ENCODE measurements at places on chromosomes 4 and X.

GRCh38 chr4:137980641-137981040 lies 261.5 kb downstream of the SLC7A11 start:
- no peak for DNase-seq

DNA sequence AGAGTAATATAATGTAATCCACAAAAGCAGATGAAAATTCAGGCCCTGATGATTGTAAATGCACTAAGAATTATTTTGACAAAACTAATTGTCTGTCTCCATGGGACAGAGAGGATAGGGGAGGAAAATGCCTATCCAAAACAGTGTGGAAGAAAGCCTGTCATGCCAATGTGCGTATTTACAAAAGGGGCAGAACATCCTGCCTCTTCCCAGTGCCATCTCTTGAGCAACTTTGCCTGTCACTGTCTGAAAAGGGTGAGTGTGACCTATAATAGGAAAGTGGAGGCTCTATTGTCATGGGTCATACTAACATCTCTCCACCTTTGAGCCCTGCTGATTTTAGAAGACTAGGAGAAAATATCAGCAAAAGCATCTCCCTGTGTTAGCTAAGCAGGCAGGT lies 264.1 kb downstream of the UNC5C start:
- DNase-seq: no peak

- DNase-seq: no peak
Observed at GRCh38 chr4:122689972-122690371, 42.5 kb upstream of the BBS12 start.

- DNase-seq: no peak
Observed at GRCh38 chrX:24207826-24208225, 58.3 kb downstream of the ZFX start.

DNA sequence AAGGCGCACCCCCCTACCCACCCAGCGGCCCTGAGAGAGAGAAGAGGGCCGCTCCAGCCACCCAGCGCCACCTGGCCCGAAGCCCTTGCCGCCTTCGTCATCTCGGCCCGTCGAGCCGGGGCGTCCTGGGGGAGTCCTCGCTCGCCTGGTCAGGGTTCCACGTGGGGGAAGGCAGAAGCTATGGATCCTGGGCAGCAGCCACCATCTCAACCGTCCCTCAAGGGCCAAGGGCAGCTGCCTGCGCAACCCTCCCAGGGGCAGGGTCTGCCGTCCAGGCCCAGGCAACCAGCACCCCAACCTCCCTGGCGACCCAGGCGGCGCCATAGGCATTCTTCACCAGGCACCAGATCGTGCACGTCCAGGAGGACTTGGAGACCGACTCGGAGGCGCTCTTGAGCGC lies 51.5 kb upstream of the IL13RA2 start:
- DNase-seq: no peak

- DNase-seq: no peak
Observed at GRCh38 chrX:141405853-141406492, 163.7 kb upstream of the SPANXC start.

GRCh38 chrX:154058214-154058997 lies 38.7 kb upstream of the IRAK1 start:
- no peak for DNase-seq

GRCh38 chrX:2188840-2189239 lies 311.9 kb downstream of the DHRSX start:
- DNase-seq: no peak

DNA sequence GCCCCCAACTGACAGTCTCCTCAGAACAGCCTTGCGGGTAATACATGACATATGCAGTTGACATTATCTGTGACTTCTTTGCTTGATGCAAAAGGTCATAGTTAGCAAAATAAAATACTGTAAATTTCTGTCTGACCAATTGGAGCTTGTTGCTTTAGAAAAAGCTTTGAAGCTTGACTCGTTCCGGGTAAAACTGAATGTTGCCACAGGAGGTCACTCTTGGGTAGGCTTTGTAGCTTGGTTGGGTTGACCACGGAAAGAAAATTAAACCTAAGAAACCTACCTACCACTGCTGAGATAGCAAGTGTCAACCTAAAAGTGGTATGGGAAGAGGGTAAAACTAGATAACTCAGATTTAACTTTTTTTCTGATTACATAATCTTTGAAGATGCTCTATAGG lies 23.2 kb downstream of the PRPS2 start:
- no peak for DNase-seq

DNA sequence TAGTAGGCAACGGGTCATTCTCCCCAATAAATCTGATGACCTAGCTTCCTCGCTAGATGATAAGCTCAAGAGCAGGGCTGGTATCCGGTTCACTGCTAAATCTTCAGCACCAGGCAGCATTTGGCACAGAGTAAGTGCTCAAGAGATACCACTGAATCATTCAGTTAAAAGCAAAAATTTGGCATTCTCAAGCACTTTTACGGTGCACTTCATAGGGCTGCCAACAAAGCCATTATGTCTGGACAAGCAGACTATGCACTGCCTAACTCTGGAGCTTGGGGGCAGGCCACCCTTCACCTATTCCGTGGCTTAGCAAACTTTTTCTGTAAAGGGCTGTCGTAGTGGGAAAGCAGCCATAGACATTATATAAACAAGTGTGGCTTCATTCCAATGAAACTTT lies 23.8 kb upstream of the CXorf38 start:
- DNase-seq: no peak

DNA sequence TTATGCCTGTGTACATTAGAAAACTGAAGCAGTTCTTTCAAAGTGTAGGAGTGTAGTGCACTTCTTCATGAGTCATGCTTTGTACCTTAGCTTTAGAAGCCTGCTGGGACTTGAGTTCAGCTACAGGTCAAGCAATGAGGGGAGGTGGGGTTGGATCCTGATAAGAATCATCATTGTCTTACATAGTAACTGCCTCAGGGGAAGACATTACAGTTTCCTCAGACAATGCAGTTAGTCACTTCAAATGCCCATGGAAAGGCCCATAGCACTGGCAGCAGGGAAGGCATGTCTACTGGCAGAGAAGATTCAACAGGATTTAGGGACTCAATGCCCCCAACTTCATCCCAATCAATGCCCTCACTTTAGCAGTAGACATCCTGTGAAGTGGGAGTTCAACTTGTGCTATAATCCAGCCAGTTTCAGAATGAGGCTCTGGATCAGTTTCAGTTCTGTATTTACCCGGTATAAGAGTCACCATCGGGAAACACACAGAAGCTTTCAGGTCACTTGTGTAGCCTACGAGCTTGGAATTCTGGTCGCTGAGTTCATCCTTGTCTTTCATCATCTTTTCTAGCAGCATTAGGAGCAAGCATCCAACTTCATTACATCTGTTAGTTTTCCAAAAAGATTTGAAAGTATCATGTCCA lies 1216.5 kb downstream of the RAPGEF2 start:
- DNase-seq: no peak

DNA sequence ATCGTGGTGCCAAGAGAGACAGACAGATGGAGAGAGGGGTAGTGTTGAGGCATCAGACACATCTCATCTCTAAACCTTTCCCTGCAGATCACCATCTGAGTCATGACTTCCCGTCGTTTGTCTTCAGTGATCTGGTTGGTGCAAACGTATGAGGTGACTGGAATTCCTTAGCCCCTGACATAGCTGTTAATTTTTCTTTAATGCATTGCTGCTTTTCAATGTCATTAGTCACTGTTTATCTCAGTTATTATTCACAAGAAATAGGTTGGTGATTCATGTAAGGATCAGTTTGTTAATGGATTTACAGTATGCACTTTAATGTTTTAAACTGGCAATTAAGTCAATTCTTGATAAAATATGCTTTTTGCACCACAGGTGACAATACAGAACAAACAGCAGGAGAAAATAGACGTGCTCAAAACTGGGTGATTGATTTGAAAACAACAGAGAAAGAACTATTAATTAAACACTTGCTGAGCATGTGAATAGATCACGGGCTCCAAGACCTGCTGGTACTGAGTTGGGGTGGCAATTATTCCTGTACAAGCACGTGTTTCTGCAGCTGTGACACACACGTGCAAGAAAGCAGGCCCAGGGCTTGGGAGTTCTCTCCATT lies 1.3 kb upstream of the TMEM154 start:
- no peak for DNase-seq

DNA sequence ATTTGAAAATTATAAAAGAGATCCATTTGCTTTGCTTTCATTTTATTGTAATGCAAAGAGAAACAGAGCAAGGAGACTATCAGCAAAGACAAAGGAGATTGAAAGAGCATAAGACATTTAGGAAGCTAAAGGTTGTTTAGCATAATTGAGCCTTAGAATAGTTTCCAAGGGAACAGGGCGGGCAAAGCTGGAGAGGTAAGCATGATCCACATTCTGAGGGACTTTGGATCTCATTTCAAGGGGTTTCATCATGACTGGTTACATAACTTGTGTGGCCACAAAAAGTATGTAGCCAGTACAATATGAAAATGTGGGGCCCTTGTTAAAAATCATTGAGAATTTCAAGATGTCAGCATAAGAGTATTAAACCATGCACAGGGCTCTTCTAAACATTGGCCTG lies 406.5 kb downstream of the RPA4 start:
- no peak for DNase-seq

DNA sequence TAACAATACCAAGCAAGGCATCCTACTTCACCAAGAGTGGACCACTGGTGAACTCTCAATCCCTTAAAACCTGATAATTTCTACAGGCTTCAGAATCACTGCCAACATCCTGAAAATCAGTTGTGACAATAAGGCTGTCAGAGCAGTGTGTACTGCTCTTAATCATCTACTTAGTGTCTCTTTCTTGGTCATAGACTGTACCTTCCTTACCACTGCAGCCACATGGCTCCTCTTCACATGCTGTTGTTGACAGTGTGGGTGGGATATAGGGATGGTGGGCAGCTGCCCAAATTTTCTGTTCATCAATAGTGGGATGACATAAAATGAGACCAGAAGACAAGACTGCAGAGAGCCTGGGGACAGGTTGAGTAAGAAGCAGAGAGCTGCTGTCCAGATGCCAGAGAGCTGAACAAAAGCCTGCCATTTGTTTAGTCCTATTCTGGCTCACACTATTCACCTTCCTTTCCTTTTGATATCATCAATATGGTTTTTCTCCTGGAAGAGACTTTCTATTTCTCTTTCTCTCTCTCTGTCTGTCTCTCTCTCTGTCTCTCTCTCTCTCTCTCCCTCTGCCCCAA lies 178.9 kb downstream of the MGST2 start:
- DNase-seq: no peak

GRCh38 chrX:107493141-107493540 lies 43.7 kb downstream of the FRMPD3 start:
- DNase-seq: no peak

DNA sequence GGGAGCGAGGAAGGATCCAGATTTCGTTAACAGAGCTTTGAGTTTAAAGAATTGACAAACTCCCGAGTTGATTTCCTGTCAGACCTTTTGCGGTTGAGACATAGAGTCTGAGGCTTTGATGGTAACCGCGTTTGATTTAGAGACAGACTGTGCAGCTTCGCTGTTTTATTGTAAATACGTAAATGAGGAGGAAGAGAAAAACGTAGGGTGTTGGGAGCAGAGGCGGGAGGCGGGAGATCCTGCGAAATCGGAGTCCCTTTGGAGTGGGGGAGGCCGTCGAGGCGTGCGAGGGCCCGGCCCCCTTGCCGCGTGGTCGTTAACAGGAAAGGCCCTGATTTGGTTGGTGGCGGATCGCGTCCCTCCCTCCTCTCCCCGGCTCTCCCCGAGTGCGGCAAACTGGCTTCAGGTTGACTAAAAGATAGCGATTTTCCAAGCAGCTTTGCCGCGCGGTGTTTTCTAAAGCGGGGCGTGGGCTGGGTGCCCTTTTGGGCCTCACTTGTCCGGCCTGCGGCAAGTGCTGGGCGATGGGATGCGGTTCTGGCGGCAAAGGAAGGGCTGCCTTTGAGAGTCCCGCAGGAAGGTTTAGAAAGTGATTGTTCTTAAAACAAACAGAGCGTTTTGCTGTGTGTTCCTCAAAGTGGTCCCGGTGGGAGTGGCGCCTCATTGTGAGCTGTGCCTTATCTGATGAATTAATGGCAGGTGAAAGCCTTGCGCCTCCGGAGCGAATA lies 857 bp downstream of the SCML1 start:
- DNase-seq: peak; percentile 18

DNA sequence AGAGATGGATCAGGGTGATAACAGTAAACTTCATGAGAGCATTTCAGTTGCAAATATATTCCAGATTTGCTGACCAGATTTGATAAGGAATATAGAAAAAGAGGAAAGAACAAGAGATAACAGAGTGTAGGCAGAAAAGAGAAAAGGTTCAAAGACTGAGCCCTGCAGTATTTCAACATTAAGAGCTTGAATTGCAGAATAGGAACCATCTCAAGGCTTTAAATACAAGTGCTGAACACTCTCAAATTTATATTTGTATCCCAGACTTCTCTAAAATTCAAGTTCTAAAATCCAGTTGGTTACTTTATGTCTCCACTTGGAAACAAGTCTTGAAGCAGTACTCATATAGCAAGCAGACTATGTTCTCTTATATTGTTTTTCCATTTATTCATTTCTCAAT lies 9.7 kb upstream of the MYOZ2 start:
- DNase-seq: no peak
